Activated T-helper 1 cell treated with anti-CD3 and anti-CD28 coated beads, Interleukin-2, amount 50 U/mL, for 16 hours (primary cell): ENCODE measurements at places on chromosomes 6 and 20.

GRCh38 chr20:46690219-46691106 lies 1.2 kb upstream of the TP53RK start:
- DNase-seq = no peak

DNA sequence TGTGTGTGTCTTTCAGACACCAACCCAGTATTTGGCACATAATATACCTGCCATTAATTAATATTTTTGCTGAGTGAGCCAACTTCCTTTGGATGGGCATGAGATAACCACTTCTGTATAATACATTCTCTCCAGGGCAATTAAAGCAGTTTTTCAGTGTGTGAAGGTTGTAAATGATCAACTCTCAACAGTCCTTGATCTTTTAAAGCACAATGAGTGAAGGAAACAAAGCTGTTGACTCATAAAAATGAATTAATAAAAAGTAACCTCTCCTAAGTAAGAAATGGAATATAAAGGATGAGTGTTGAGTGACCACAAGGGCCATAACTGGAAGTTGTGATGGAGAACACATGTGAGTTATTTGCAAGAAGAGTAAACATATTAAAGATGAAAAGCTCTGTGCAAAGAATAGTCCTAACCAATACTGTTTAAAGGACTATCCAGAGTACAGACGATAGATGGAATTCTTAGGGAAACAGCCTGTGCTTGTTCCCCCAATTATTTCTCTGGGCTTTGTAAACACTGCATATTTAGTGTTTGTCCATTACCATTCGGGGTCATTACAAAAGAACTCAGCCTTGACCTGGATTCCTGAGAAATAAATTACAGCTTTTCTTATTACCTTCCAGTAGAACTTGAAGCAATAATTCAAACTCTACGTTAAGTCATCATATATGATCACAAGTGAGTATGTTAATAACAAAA lies 446.2 kb downstream of the PLCB1 start:
- no peak for DNase-seq

DNA sequence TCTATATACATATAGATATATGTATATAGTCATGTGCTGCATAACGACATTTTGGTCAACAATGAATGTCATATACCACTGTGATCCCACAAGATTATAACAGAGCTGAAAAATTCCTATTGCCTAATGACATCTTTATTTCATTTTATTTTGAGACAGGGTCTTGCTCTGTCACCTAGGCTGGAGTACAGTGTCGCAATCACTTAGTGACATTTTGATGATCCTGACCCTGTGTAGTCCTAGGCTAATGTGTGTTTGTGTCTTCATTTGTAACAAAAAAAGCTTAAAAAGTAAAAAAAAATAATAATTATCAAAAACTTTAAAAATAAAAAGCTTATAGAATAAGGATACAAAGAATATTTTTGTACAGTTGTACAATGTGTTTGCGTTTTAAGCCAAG lies 4.0 kb upstream of the FAM8A1 start:
- DNase-seq = no peak

DNA sequence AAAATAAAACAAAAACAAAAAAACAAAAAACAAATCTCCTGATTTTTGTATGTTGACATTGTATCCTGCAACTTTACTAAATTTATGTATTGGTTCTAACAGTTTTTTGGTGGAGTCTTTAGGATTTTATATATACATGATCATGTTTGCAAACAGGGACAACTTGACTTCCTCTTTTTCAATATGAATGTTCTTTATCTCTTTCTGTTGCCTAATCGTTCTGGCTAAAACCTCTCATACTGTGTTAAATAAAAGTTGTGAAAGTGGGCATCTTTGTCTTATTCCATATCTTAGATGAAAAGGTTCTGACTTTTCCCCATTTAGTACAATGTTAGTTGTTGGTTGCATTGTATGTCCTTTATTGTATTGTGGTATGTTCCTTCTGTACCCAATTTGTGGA lies 261.7 kb upstream of the NOX3 start:
- no peak for DNase-seq

GRCh38 chr20:39904476-39905112 lies 784.4 kb downstream of the MAFB start:
- DNase-seq = no peak

GRCh38 chr20:50172347-50173013 lies 18.1 kb upstream of the CEBPB start:
- no peak for DNase-seq

DNA sequence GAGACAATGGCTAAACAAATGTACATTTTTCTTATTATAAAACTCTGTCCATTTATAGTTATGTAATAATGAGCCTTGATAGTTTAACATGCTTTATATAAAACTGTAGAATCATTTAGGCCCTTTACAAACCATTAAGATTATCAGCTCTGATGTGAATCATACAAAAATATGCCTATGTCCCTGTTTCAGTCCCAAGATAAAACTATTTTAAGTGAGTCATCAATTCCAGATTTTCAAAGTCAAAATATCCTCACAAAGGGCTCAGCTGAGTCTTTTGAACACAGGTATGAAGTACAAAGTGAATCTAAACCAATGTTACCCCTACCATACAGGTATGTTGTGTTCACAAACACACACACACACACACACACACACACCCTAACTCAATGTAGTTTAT lies 88.0 kb downstream of the PTPRK start:
- no peak for DNase-seq

- DNase-seq = no peak
These were observed 2.1 kb downstream of the TFEB start for GRCh38 chr6:41733360-41733706.

DNA sequence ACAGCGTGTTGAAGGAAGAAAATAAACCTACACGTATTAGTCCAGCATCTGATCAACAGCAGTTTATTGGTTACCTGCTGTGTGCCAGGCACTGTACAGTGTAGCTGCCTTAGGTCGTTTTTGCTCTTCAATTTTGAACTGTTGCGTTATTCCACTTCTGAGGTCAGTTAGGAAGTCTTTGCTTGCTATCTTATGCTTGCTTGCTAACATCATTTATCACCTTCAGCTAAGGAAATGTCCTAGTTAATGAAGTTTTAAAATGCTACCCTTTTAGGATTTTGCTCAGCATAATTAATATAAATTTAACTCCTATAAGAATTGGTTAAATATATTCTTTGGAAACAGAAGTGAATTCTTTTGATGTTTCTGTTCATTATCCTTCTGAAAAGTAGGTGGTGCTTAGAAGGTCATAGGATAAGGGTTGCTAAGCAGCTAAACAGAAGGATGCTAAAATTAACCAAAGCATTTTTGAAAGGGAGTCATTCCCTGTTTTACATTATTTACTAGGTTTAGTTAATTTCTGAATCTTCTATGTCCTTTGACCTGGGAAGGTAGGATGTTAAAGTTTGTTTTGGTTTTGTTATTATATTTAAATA lies 3.4 kb downstream of the RREB1 start:
- DNase-seq = no peak
